CD8-positive, alpha-beta T cell (primary cell): ENCODE measurements at places on chromosomes 4 and X. TPM values are rescaled to one million over a fixed set of nuclear protein-coding genes. Genes with fewer than 3 reads are reported as not detected.
A peak's percentile ranks its signal among the peaks of the same experiment; 100 is the strongest.

DNA sequence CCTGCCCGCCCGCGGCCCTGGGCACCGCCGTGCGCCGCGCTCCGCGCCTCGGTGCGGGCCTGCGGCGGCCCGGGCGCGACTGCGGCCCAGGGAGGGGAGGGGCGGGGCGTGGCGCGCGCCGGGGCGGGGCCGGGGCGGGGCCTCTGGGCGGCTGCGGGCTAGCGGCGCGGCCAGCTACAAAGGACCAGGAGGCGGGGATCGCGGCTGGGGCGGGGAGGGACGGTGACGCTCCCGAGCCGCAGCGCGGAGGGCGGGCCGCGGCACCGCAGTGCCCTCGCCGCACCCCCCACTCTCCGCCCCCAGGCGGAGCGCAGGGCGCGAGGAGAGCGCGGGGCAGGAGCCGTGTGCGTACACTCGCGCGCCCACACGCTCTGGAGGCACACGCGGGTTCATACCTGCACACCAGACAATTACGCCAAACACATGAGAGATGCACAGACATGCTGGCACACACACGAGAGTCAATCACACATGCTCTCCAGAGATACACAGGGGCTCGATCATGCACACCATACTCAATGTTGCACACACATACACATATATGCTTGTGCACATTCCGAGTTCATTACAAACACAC, at the start of gene CRMP1:
Gene CRMP1, minus strand, starts transcription at position 83 of the 577 bp plus-strand sequence. CDS start 117 bp downstream, outside the sequence.
- DNase-seq: no peak

DNA sequence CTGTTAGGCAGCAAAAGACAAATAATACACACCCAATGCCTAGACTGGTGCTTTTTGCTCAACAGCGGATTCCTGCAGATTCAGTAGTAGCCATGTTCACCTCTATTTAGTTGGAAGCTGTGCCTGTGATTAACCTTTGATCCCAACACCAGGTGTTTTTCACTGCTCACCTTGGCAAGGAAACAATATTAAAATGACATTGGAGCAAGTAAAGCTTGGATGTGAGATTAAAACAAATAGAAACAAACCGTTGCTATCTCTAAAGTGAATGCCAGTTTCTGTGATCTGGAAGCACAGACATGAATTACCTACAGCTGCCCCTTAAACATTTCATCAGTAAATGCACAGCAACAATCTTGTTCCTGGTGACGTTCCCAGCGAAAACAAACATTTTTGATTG, 35.7 kb downstream of the MAGEB17 start:
- no peak for DNase-seq

DNA sequence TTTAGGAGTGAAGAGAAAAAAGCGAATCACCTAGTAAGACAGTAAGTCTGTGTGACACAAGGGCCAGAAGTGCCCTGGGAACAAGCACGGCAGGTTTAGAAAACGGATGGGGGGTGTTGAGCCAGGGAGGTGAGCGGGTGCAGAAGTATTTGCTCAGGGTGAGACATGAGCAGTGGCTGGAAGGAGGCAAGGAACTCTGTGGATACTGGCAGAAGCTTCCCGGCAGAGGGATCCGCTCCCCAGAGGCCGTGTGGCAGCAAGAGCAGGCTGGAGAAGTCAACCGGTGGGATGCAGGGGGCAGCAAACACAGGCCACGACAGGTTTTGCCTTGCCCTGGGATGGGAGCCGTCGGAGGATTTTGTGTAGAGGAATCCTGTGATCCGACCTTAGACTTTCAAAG, 2.3 kb upstream of the UVSSA start:
- no peak for DNase-seq

DNA sequence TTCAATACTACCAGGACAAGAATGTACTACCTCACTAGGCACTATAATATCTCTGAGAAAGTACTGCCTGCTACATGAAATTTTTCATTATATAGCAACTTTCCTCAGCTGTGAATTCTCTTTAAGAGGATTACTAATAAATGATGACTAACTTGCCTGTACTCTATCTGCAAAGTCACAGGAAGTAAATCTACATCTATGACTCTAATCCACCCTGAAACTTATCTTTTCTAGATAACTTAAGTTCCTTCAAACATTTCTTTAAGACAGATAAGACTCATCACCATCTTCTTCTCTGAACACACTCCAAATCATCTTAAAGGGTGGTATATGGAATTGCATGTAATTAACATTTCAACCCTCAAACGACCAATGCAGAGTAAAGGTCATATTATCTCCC, 28.8 kb downstream of the RPS6KA3 start:
- no peak for DNase-seq

GRCh38 chr4:100306018-100306417, 115.8 kb upstream of the DDIT4L start:
- no peak for DNase-seq

DNA sequence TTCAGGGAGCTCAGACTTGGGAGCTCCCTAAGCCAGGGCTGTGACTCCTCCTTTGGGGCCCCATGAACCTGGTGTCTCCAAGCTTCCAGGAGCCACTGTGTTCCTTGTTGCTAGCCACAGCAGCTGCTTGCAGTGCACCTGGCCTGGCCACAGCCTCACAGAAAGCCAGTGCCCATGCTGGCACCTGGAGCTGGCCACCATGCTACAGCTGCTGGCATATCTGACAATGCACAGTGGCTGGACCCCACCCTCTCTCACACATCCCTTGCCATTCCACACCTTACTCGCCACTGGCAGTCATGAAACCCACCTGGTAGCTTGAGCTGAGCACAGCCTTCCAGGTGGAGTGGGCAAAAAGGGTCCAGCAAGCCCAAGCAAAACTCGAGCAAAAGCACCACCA, 441.7 kb downstream of the ARAP2 start:
- no peak for DNase-seq

The F8A3 gene
- total RNA-seq: 4.4 TPM

- DNase-seq: no peak
These were observed 67.7 kb upstream of the HS3ST1 start for GRCh38 chr4:11496351-11496829.

DNA sequence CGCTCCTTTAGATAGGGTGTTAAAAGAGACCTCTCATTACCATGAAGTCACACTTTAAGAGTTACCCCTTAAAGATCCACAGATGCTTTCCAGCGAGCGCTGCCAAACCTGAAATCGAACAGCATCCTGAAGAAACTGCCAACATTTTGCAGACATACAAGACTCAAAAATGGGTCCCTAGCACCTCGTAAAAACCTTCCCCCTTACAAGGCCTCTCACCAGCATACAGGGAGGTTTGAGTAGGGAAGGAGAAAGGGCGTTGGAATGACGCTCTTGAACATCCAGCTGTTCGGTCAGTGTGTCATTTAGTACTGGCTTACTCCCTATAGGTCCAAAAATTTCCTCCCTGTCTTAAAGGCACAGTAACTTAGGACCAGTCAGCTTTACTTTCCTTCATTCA, 45.3 kb upstream of the PGRMC1 start:
- no peak for DNase-seq

DNA sequence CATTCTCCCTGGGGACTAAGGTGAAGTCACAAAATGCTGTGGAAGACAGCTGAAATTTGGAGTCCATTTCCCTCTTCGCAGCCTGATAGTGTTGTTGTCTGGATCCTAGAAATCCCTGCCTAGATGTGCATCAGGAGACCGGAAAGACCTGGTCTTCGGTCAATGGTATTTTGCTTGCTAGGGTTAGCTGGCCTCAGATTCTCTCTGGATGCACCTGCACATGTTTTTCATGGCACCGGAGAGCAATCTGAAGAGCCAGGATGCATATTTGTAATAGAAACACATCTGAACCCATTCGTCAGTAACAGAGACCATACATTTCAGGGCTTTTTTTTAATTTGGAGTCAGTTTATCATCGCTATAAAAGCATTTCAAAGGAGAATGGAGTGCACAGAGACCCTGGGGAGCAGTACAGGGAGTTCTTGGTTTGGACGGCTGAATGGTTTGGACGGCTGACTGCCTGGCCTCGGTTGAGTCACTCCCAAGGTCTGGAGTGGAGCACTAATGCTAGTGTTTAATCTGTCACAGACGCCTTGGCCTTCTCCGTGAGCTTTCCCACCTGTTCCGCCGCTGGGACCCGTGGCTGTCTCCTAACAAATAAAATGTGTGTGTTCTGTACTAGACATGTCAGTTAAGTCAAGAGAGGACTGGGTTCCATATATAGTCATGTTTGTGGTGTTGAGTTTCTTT, 7.5 kb upstream of the PDLIM3 start:
- DNase-seq: no peak

DNA sequence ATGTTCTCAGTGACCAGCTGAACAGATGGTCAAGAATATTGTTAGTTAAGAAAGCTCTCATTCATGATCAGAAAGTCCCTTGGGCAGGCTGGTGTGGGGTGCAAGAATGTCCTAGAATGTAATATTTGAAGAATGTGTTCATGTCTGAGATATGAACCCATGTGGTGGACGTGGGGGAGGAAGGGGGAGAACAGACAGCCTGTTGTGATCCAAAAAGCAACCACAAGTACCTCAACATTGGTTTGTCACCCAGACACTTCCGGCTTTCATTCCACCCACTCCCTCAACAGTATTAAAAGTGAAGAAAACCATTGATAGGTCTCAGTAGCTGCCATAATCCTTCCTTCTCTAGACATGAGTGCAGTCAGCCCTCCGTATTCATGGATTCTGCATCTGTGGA, 82.2 kb downstream of the MAML3 start:
- peak; percentile 27 for DNase-seq

GRCh38 chr4:127809173-127809800, 27.2 kb downstream of the HSPA4L start:
- DNase-seq: no peak

GRCh38 chr4:70743731-70744130, 22.0 kb downstream of the RUFY3 start:
- no peak for DNase-seq

The FHDC1 gene
- not detected for total RNA-seq

- no peak for DNase-seq
These were observed 741.4 kb downstream of the FAT4 start for GRCh38 chr4:126056116-126056650.

The MAGEC2 gene
- not detected for total RNA-seq

The CCNA2 gene
- 0.22 TPM for total RNA-seq

The KDR gene
- total RNA-seq: not detected

GRCh38 chr4:5191831-5192230, 140.6 kb downstream of the STK32B start:
- no peak for DNase-seq

DNA sequence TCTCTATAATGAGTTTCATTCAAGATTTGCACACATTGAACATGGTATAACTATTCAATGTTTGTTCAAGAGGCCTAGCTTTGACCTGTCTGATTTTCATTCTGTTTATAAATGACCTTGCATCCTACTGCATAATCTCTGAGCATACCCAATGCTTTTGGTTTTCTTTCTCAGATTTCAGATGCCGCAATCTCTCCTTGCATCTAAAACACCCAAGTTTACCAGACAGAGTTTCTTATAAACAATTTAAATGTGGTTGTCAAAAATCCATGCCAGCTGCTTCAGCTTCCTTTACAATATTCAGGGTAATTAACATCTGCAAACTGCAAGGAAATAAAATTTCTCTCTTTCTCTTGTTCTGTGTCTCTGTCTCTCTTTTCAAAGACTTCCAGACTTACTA, 123.0 kb upstream of the PCDH18 start:
- DNase-seq: no peak

The F8 gene
- 1.1 TPM for total RNA-seq

DNA sequence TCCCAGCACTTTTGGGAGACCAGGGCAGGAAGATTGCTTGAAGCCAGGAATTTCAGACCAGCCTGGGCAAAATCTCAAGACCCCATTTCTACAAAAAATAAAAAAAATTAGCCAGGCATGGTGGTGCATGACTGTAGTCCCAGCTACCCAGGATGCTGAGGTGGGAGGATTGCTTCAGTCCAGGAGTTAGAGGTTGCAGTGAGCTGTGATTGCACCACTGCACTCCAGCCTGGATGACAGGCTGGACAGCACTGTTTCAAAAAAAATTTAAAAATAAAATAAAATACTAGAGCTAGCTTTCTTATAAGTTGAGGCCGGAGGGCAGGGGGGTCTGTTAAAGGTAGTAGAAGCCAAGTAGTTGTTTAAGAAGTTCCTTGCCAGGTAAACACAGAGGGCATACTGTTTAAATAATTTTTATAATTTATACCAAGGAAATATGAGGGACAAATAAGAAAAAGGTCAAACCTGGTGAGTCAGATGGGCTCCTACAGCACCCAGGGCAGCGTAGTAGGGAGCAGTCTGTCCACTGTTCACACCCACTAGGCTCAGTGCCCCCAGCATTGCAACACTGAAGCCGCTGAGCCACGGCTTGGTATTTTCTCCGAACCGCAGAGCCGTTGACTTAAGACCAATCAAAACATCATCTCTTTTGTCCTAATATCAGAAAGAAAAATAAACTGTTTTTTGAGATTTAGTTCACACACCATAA, 17.3 kb downstream of the COQ2 start:
- DNase-seq: no peak

GRCh38 chrX:155334486-155335336, at the start of gene CLIC2:
CLIC2 (minus strand) TSS chrX:155334614; CDS start chrX:155334427, 187 bp downstream.
- no peak for DNase-seq

The RTL9 gene
- not detected for total RNA-seq

The ANK2 gene
- total RNA-seq: not detected

- no peak for DNase-seq
These were observed 78.5 kb upstream of the PDHA2 start for GRCh38 chr4:95761426-95761825.

The CT45A2 gene
- not detected for total RNA-seq

GRCh38 chr4:139331185-139331584, 28.9 kb upstream of the NDUFC1 start:
- no peak for DNase-seq

DNA sequence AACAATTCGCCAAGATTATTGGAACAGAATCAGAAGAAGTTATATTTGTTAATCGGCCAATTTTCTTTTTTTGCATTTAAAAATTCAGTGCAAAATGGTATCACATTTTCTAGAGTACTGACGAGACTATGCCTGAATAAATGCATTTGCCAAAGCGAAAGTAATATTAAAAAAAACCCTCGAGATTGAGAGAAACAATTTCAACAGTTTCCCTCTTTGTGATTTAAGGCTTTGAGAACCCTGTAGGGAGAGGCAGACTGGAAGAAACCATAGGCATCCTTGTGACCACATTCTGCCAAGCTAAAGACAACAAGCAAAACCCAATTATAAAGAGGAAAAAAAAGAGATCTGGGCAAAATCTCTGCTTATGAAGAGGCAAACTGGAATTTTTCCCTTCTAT, 218.1 kb upstream of the GK2 start:
- no peak for DNase-seq

The PRRG3 gene
- not detected for total RNA-seq

The TMEM47 gene
- total RNA-seq: not detected

GRCh38 chrX:40201329-40201885, 103.6 kb upstream of the BCOR start:
- peak; percentile 63 for DNase-seq
